ENCODE measurements at places on chromosomes 7 and 10. TPM values are rescaled to one million over a fixed set of nuclear protein-coding genes. Genes with fewer than 3 reads are reported as not detected.

DNA sequence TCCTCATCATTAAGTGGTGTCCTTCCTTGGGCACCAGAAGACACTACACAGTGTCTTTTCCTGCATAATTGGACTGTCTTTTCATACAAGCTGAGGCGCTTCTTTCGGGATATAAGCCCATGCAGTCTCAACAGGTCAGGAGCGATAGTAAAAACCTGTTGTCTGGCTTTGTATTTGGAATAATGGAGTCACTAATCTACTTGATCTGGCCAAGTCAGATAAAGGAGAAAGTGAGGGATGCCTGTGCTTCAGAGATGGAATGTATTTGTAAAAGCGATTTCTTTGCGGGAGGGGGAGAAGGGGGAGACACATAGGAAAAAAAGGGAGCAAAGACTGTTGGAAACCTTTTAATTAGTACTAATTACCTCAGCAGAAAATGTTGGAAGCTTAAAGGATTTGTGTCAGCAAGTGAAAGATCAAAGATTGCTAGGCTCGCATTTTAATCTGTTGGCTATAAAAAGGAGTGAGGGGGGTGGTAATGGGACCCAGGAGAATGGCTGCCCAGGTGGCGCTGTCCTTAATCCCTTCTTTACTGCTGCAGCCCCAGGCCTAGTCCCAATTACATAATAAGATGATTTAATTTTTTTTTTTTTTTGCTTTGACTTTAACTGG lies 581.4 kb downstream of the LRMDA start:
- DNase-seq, result no peak

- DNase-seq, result no peak
These were observed 95.6 kb downstream of the KMT2C start for GRCh38 chr7:152340161-152340560.

DNA sequence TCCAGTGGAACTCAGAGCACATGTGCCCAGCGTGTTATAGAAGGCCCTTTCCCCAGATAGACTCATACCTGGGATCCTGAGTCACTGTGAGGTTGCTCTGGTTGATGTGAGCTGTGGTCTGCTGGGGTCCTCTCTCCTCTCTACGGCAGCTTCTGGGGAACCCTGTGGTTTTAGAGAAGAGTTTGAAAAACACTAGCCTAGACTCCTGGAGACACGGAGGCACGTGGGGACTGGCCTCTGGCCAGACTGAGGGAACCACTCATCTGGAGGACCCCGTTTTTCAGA lies 10.3 kb downstream of the ZNF775 start:
- DNase-seq, result no peak

- no peak for DNase-seq
These were observed 4.0 kb downstream of the TUBAL3 start for GRCh38 chr10:5400468-5401240.

Gene CLEC5A
- total RNA-seq, result not detected

DNA sequence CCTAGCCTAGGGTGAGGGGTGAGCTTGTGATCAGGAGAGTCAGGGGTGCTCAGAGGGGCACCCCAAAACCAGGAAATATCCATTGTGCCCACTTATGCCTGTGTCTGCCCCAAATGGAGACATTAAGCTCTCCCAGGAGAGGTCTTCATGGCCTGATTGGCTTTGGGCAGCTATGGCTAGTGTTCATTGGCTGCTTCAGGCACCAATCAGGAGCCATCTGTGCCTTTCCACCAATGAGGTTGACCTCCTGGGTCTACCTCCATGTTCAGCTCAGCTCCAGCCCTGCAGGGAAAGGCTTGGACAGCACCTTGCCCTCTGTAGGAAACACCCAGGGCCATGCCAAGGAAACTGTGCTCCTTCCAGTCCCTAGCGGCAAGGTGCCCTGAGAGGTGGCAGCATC lies 23.9 kb upstream of the HSPB1 start:
- no peak for DNase-seq

Gene MALRD1
- not detected for total RNA-seq

- DNase-seq, result no peak
These were observed 29.6 kb downstream of the ANKRD16 start for GRCh38 chr10:5860066-5860465.

Gene C10orf62
- not detected for total RNA-seq

Gene SPDYE11
- total RNA-seq, result not detected

DNA sequence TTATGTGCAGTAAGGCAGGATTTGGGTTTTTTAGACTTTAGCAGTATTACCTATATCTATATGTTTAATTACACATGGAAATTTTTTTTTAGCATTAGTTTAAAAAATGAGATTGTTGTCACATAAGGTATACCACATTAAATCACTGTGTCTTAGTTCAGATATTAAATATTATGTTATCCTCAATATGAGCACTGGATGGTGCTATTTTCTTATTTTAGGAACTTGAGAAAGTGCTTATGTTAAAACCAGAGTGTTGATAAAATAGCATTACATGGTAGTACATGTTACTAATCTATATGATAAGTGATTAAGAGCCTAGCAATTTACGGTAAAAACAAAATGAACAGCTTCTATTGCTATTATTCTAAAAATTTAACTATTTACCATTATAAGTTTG lies 28.8 kb downstream of the MIOS start:
- no peak for DNase-seq

DNA sequence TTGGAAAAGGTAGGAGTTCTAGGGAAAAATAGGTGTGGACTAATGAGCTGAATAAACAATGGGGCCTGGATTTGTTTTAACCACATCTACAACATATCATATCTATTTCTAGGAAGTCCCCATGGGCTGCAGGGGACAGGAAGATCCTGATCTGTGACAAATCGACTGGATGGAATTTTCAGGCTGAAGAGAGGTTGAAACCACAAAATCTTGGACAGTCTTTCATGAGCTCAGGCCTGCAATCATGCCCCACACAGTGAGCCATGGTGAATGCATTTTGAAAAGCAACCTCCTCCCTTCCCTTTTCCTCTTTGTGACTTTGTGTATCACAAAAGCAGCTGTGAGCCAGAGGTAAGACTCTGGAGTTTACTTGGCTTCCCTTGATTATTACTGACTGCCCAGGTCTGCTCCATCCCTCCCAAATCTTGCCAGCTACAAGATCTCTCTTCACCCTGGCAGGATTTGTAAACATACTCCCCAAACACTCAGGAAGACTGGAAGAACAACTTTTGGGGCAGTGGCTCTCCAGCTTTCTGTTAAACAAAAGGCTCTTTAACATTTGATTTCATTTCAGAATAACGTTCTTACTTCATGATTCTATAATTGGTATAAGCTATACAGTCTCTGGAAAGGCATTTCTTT lies 66.4 kb downstream of the ASAH2B start:
- DNase-seq, result no peak

- no peak for DNase-seq
These were observed 66.2 kb upstream of the RHEB start for GRCh38 chr7:151585744-151586393.

Gene TRUB1
- total RNA-seq, result 22.6 TPM

- no peak for DNase-seq
These were observed 9.9 kb downstream of the SLC25A13 start for GRCh38 chr7:96311967-96312366.

- no peak for DNase-seq
These were observed 26.2 kb downstream of the ANTXRL start for GRCh38 chr10:46312953-46313352.

GRCh38 chr10:69994262-69994661 lies 58.4 kb upstream of the MACROH2A2 start:
- DNase-seq, result no peak

Gene CCDC6
- 16.8 TPM for total RNA-seq

Gene LBX1
- not detected for total RNA-seq

Gene XRCC2
- total RNA-seq, result 20.6 TPM

DNA sequence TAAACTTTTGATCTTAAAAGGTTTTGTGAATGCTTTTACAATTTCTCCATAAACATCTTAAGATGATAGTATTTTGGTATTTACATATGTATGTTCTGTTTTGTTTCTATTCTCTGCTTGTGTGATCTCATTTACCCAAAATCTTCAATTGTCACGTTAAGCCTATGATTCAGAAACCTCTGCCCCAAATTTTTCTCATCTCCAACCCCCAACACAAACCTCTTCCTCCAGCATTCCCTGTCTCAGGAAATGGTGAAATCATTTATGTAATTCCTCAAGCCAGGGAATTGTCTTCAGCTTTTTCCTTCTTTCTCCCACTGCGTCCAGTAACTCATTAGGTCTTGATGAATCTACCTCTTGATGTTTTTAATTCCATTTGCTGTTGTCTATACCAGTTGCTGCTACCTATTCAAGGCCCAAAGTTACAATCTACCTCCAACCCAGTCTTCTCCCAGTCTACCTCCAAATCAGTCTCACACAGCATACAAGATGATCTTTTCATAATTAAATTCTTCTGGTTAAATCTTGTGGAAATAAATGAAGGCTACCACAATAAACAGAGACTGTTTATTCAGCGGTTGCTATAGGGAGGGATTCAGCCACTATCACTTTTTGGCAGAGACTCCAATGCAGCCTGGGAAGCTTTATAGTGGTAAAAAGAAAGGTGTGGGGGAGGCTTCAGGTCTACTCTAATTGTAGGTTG lies 5.8 kb downstream of the CFAP69 start:
- no peak for DNase-seq

Gene LRRTM3
- total RNA-seq, result not detected

GRCh38 chr10:7374795-7375194 lies 36.0 kb downstream of the SFMBT2 start:
- no peak for DNase-seq

DNA sequence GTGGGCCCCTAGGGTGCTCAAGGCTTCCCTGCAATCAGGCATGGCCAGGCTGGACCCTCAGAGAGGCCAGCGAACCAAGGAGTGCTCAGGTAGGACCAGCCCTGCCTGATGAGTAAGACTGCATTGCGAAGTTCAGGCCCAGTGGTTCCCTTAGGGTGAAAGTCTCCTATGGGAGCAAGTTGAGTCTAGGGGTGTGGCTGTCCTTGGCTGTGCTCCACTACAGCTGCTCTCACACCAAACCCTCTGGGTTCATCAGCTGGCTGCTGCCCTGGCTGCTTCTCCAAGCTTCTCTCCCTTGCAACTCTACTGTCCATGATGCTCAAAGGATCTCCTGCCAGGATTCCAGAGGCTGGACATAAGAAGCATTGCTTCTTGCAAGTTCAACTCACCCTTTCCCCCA lies 18.7 kb downstream of the FAM25A start:
- DNase-seq, result no peak

Gene CASTOR2
- total RNA-seq, result 3.1 TPM

Gene CALML3
- not detected for total RNA-seq

- DNase-seq, result no peak
These were observed 156.0 kb downstream of the GLI3 start for GRCh38 chr7:42080841-42081586.

Data from activated CD8-positive, alpha-beta memory T cell treated with anti-CD3 and anti-CD28 coated beads, Interleukin-2, amount 10 ng/mL, durations not matched to agents 7 days and 5 days (primary cell).